H9 (cell line): ENCODE measurements at places on chromosomes 6 and 20. TPM values are rescaled to one million over a fixed set of nuclear protein-coding genes. Genes with fewer than 3 reads are reported as not detected.

GMPR gene
- 0.48 and 0.70 TPM in 2 replicates for total RNA-seq

CFB gene
- 0.31 and 0.39 TPM in 2 replicates for total RNA-seq

DNA sequence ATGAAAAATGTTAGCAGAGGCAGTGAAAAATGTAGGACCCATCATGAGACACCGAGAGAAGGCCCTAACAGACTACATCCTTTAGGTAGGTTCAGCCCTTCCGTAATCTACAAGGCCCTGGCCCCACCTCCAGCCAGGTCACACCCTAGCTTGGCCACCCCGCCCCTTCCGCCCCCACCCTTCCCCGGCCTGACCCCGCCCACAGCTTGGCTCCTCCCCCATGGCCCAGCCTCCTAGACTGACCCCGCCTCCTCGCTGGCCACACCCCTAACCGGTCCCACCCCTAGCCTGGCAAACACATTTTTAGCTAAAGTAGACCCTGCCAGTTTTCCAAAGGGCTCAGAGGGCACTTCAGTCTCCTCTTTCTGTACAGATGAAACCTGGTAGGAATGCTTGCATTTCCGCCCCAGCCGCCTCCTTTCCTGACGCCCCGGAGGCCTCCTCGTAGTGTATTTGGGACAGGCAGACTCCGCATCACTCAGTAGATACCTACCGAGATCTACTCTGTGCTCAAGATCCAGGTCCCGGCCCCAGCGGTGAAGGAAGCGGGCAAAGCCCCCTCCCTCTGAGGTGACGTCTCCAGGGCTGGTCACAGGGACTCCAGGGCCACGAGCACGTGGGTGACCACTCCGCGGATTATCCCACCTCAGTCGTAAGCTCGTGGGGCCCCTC, 443.5 kb downstream of the PREX1 start:
- peak; percentile 87 for DNase-seq

GRCh38 chr20:40785346-40785745, 96.3 kb upstream of the MAFB start:
- peak; percentile 4 for DNase-seq

SYNDIG1 gene
- total RNA-seq = 4.7 and 5.4 TPM in 2 replicates

DNA sequence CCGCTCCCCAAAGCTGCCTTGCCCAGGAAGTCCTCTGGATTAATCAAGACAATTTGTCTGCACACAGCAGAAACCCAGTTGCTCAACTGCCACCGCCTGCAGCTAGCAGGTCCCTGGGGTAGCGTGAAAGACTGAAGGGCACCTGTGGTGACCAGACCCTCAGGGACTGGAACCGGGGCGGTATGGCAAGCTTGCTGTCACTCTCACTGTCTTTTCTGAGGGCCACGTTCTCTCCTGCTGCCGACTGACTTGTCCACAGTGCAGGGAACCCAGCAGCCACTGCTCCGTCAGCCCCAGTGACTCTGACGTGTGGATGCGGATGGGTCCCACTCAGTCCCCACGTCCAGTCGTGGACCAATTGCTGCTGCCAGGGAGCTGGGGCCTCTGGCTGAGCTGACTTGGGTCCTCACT, 72.8 kb upstream of the PMEPA1 start:
- peak; percentile 19 for DNase-seq

DNA sequence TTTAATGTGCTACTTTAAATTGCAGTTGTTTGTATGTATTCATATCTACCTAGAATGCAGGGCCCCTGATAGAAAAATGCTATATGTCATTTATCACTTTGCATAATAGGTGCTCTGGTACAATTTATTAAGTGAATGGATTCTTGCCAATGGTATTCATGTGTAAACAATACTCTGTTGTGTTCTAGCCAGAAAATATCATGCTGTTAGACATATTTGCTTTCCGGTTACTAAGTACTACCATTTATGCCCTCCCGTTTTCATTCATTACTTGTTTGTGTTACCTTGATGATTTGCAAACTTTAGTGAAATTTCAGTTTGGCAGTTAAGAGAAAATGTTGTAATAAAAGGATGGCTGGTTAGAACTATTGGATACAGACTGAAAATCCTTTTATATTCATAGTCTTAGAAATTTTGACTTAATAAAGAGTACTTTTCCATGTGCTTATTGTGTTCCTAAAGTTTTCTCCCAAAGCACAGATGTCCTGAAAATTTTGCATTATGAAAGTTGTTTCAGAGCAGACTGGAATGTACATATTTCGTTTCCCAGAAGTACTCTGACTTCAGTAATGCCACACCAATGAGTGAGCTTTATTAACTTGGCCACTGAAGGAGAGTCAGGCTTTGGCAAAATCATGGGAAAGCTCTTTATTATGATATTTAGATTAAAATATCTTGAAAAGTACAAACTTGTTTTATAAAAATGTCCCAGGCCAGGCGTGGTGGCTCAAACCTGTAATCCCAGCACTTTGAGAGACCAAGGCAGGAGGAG, 31.5 kb downstream of the RPF2 start:
- no peak for DNase-seq
